ENCODE measurements at places on chromosomes 3 and 15.

- DNase-seq = no peak
These were observed 74.0 kb downstream of the CHSY1 start for GRCh38 chr15:101177866-101178265.

- DNase-seq = no peak
These were observed 52.2 kb upstream of the HES1 start for GRCh38 chr3:194083637-194084224.

GRCh38 chr3:16290827-16291196, 25.8 kb downstream of the OXNAD1 start:
- no peak for DNase-seq

GRCh38 chr3:126422121-126422520, 27.4 kb downstream of the CFAP100 start:
- no peak for DNase-seq

- no peak for DNase-seq
These were observed 41.3 kb downstream of the MYRIP start for GRCh38 chr3:39850716-39851032.

- DNase-seq = no peak
These were observed 43.8 kb downstream of the GABRB3 start for GRCh38 chr15:26729030-26729429.

DNA sequence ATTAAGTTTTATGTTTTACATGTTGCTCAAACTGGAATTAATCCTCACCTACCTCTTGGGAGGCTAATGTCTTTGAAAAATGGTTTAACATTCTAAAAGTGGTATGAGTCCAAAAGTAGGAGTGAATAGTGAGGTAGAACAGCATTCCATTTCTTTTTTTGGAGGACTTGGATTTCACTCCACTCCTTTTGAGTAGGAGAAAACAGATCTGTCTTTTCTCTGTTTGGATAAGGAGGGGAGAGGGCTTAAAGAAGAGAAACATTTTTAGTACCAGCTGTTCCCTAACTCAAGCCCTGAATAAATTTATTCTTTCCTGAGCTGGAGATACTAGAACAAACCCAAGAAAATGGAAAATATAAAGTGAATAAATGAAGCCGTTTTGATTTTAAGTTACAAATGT, 687.9 kb downstream of the MECOM start:
- DNase-seq = no peak

- DNase-seq = no peak
These were observed 3.7 kb downstream of the KPNA1 start for GRCh38 chr3:122510878-122511535.

- no peak for DNase-seq
These were observed 48.9 kb downstream of the LRRFIP2 start for GRCh38 chr3:37125195-37126073.

DNA sequence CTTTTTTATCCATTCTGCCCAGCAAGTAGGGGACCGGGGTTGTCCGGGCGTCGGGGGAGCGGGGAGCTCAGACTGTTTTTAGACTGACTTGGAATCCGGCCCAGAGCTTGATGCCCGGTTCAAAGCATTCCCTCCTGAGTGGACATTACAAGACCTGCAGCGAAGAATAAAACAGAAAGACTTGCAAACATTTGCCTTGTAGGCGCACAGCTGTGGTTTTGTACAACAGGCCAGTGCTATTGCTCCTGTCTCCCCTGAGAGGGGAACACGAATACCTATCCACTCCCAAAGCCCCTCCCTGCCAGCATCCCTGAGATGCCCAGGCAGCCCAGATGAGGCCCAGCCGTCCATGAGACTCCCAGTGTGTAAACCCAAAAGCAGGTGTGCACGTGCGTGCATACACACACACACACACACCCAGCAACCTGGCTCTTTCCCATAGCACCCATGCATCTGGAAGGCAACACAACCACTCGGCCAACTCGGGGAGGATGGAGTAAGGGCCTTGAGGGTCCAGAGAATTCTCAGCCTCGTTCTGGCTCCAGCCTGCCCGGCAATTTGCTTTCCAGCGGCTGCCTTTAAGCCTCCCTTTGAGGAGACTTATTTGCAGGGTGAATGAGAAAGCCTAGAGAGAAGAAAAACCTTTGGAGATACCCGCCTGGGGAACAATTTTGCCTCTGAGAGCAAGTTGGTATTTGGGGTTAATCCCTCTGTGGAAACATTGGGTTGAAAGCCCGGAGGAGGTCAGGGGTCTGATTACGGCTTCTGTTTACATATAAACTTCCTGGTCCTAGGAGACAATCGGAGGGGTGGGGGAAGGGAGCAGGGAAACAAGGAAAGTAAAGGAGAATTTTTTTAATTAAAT, 161.0 kb upstream of the HES1 start:
- DNase-seq = no peak

DNA sequence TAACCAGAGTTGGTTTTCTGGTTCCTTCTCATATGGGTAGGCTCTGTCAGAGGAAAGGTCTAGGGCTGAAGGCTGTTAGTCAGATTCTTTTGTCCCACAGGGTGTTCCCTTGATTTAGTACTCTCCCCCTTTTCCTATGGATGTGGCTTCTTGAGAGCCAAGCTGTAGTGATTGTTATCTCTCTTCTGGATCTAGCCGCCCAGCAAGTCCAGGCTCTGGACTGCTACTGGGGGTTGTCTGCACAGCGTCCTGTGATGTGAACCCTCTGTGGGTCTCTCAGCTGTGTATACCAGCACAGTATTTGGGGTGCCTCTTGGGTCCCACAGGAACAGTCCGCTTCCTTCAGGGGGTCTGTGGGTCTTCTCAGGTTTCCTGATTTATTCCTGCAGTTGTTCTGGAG, 70.8 kb downstream of the PPP2R3A start:
- DNase-seq = no peak

GRCh38 chr3:15041950-15042349, 23.2 kb downstream of the MRPS25 start:
- no peak for DNase-seq

DNA sequence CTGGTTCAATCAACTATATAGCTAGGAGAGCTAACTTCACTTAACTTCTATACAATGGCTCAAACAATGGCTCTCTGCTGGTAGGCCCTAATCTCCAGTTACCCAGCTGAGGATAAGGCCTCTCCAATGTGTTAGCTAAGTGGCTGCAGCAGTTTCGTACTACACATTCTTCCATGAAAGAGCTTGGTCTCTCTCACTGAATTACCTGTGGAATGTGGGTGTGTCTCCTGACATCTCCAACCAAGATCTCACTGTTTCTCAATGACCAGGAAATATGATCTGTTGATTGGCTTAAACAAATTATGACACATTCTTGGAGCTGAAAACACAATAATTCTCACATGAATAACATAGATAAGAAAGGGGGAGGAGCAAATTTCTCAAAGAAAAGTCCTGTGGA, 169.8 kb upstream of the ROBO1 start:
- DNase-seq = no peak

- no peak for DNase-seq
These were observed 12.8 kb upstream of the CMC1 start for GRCh38 chr3:28228623-28229022.

DNA sequence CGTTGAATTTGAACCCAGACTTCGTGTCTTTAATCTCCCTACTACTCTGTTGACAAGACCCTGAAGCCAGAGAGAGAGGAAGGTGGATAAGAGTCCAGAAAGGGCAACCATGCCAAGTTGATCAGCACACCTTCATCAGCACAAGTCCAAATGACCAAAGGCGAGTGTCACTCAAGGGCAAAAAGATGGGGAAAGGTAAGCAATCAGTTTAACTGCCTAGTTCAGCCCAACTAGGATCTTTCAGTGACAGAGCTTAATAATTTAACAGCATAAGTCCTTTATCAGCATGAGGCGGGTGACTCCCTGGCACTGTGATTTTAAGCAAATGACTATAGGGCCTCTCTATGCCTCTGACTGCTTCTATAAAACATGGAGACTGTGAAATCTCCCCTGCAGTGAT, 6.2 kb downstream of the SUCLG2 start:
- no peak for DNase-seq

- no peak for DNase-seq
These were observed 4.2 kb downstream of the HHATL start for GRCh38 chr3:42698216-42698910.

DNA sequence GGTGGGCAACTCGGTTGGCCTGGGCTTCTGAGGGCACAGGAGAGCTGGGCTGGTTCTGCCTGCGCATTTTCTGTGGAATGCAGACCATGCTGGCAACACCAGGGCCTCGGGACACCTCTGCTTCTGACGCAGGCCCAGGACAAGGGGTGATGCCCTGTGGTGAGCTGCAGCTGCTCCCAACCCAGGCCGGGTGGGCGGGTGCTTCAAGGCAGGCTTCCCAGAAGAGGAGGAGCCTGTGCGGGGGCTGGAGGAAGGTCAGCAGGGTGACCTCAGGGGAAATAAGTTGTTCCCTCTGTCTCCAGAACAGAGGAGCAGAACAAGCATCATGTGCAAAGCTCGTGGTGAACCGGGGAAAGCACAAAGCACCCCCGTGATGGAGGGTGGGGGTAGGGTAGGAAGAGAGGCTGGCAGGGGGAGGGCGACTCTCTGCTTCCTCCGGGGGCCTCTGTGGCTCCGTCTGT, 11.0 kb upstream of the PLXNA1 start:
- DNase-seq = no peak

GRCh38 chr3:139112230-139112558, 67.5 kb upstream of the PRR23C start:
- no peak for DNase-seq

DNA sequence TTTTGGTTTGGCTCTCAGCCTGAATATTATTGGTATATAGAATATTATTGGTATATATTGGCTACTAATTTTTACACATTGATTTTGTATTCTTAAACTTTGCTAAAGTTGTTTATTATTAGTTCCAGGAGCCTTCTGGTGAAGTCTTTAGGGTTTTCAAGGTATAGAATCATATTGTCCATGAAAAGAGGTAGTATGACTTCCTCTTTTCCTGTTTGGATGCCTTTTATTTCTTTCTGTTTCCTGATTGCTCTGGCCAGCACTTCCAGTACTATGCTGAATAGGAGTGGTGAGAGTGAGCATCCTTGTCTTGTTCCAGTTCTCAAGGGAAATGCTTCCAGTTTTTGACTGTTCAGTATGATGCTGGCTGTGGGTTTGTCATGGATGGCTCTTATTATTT, 107.3 kb upstream of the LIPC start:
- DNase-seq = no peak

GRCh38 chr3:134864636-134865035, 69.6 kb downstream of the EPHB1 start:
- no peak for DNase-seq

- DNase-seq = no peak
These were observed 45.1 kb upstream of the C15orf39 start for GRCh38 chr15:75156326-75157215.

GRCh38 chr3:80227216-80227615, 459.4 kb upstream of the ROBO1 start:
- DNase-seq = no peak

DNA sequence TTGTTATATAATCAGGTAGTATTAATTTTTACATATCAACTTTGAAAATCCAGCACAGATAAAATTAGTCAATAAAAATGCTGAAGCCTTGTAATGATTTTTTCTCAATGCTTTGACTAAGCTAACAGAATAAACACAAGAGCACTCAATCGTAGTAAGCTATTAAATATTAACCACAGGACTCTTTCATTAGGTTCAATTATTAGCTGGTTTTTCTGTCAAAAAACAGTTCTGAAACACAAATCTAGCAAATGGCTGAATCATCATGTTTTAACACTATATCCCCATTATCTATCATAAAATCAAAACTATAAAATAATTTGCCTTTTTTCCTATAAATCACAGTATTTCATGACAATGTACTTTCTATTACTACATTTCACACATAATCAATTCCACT, 69.6 kb downstream of the PLOD2 start:
- DNase-seq = no peak

DNA sequence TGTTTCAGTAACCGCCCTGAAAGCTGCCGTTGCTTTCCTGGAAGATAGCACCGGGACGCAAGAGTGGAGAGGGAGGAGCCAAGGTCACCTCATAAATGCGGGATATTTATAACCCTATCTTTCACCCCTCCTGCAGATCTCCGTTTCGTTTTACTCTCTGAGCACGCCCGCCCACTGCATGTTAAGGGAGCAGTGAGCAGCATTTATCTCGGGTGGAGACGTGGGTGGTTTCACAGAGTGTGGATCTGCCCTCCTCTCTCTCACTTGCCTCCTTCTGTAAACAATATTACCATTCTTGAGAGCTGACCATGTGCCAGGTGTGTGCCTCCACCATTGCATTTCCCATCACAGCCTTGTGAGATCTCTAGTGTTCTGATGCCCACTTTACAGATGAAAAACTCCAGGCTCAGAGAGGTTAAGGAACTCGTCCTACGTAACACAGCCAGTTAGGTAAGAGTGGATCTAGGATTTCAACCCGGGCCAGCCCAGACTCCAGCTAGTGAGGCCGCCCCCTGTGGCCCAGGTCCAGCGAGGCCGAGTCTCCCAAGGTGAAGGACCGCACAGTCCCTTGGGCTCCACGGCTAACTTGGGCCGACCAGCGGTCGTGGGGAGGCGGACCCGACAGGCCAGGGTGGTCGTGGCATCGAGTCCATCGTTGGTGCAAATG, 16.9 kb upstream of the SEMA4B start:
- no peak for DNase-seq

GRCh38 chr3:85567071-85567676, 608.4 kb downstream of the CADM2 start:
- DNase-seq = no peak

DNA sequence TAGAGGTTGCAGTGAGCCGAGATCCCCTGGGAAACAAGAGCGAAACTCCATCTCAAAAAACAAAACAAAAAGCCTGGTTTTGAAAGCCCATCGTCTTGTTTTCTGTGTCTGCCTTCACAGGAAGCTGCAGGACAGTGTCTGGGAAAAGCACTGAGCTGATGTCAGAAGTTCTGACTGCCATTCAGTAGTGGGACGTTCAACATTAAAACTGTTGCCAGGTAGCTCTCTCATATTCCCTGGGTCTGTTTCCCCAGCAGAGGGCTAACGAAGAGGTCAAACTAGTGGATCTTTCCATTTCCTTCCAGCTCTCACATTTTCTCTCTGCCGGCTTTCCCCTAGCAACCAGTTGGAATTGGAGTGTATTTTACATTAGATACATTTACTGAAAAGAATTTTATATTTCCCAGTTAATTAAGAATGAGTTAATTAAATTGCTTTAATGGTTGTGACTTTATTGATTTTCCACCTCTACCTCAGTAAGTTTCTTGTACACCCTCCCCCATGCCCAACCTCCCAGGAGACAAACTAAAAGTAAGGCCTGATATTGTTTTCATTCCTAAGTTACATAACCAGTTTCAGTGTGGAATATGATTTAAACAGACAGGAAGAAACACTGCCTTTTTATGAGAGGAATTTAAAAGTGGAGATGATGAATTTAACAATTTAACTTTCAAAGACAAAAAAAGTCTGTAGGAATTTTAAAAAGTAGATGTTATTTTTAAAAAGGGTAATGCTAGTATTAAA, 29.9 kb downstream of the RCN2 start:
- DNase-seq = no peak

All from activated CD8-positive, alpha-beta memory T cell treated with anti-CD3 and anti-CD28 coated beads for 4 hours (primary cell).